ENCODE measurements at places on chromosomes 12 and 14. TPM values are rescaled to one million over a fixed set of nuclear protein-coding genes. Genes with fewer than 3 reads are reported as not detected.
A peak's percentile ranks its signal among the peaks of the same experiment; 100 is the strongest.

The CCDC196 gene
- total RNA-seq, result not detected

The C12orf60 gene
- total RNA-seq, result 1.3 TPM

The EPYC gene
- total RNA-seq, result not detected

The SPX gene
- total RNA-seq, result 0.66 TPM

The CMA1 gene
- total RNA-seq, result not detected

The MBIP gene
- 22.1 TPM for total RNA-seq

GRCh38 chr12:65590318-65590717 is 234.0 kb upstream of the HMGA2 start:
- DNase-seq, result no peak

DNA sequence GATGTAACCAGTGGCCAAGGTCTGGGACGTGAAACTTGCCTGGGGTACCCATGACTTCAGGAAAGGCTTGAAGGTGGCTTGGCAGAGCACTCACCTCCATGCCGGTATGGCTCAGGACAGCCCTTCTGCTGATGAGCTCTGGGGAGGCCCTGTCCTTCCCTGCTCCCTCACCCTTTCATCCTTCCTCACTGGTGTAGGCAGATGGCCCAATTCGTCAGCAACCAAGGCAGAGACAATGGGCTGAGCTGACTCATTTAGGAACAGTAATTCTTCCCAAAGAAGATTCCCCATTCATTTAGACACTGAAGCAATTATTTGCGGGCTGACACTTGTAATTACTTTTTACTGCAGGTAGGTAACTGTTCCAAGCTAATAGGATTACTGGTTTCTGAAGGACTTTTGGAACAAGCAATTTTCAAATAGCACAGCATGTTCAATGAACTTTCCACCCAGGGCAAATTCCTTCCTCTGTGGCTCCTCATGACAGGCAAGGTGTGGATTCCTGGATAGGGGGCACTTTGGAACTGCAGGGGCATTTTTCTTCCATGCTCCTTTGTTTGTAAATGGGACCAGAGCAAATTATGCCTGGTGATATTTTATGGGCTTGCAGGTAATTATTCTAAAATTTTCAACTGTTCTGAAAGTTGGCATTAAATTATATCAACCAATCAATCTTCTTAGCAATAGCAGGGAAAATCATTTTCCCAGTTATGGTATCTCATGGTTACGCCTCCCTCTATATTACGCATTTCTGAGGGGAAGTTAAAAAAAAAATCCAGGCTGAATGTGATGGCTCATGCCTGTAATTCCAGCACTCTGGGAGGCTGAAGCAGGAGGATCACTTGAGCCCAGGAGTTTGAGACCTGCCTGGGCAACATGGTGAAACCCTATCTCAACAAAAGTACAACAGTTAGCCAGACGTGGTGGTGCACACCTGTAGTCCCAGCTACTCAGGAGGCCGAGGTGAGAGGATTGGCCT is 24.1 kb upstream of the NRDE2 start:
- DNase-seq, result no peak

- peak; percentile 38 for DNase-seq
Measured at GRCh38 chr12:130141901-130142683, 20.2 kb upstream of the FZD10 start.

- no peak for DNase-seq
Measured at GRCh38 chr14:46233786-46234185, 417.8 kb downstream of the RPL10L start.

- DNase-seq, result no peak
Measured at GRCh38 chr12:14256121-14256520, 109.4 kb upstream of the ATF7IP start.

GRCh38 chr14:60485598-60486251 is at the start of gene C14orf39:
Gene C14orf39, minus strand, starts transcription at chr14:60486063. Its CDS starts 985 bp downstream, at chr14:60485078.
- no peak for DNase-seq

DNA sequence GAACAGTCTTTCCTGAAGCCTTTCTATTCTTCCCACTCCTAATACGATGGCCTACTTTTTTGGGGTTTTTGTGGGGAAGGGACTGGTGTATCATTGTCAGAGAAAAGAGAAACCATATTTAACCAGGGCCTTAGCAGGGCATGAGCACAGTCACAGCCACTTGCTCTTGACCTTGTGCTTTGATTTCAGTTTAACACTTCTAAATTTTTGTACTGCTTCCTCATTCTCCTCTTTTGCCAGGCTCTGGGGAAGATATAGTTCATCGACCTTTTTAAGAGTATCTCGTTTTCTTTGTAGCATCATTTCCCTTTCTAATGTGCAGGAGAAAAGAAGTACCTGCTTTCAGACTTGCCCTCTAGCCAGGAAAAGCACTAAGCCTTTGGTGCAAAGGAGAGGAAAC is 2.2 kb downstream of the ZBTB1 start:
- DNase-seq, result no peak

DNA sequence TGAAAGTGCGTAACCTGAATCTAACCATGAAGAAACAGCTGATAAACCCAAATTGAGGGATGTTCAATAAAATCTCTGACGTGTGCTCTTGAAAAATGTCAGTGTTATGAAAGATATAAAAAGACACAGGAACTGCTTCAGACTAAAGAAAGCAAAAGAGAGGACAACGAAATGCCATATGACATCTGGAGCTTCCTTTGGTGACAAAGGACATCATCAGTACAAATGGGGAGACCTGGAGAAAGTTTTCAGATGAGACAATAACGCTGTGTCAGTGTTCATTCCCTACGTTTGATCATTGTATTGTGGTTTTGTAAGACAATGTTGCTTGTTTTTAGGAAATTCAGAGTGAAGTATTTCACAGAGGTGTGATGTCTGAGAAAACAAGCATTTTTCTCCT is 125.9 kb upstream of the MAP1LC3B2 start:
- no peak for DNase-seq

DNA sequence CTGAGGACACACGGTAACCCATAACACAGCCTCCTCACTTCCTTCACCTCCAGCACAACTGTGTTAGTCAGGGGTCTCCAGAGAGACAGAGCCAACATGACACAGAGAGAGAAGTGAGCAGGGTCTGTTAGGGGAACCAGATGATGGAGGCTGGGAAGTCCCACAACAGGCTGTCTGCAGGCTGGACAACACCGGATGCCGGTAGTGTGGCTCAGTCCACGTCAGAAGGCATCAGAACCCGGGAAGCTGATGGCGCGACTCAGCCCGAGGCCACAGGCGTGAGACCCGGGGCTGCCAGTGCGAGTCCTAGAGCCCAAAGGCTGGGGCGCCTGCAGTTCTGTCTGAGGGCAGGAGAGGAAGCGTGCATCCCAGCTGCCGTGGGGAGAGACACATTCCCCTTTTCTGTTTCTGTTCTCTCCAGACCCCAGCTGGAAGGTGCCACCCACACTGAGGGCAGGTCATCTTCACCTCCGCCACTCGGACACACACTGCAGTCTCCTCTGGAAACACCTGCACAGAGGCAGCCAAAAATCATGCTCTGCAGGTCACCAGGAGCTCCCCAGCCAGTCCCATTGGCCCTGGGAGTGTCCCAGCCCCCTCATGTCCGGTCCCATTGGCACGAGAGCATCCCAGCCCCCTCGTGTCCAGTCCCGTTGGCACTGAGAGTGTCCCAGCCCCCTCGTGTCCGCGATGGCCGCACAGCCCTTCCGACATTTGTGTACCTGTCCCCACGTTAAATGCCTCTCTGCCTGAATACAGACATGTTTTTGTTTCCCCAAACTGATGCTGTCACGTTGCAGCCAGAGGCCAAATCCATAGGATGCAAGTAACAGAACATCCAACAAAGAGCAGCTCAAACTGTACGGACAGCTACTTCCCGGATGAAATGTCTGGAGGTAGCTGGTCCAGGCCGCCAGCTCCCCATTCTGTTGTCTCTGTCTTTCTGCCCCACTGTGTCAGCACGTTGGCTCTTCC is 7.9 kb upstream of the FBRSL1 start:
- DNase-seq, result no peak

DNA sequence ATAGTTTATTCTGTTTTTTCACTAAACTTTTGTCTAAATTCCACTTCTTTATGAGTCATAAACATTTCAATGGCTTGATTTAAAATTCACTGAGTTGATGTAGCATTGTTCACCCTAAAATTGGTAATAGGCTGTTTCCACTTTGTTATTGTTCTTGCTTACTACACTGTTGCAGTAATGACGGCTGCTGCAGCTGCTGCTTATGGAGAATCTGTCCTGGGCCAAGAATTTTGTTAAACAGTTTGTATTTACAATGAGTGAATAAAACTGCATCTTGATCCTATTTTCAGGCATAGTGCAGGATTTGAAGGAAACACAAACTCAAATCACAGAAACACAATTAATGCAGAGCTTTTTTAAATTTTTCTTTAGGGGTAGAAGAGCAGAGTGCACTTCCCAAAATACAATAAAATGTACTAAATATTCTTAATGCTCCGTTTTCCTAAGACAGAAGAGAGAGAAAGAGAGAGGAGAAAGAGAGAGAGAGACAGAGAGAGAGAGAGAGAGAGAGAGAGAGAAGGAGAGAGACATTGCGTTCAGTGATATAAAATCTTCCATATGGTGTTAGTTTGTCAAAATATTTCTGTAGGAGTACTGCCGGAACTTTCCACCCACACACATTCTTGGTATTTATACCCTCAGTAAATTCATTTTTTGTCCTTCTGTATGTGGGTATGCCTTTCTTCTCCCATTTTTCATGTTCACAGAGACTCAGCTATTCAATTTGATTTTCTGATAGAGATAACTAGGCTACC is 266.4 kb downstream of the LRFN5 start:
- no peak for DNase-seq

GRCh38 chr12:25958428-25959070 is at the start of gene RASSF8:
Gene RASSF8, plus strand, starts transcription at chr12:25958682. Its CDS starts 96,662 bp downstream, at chr12:26055344.
- peak; percentile 84 for DNase-seq

GRCh38 chr12:52354200-52354599 is 13.1 kb downstream of the KRT85 start:
- DNase-seq, result peak; percentile 49

GRCh38 chr12:113837084-113837483 is 129.0 kb downstream of the RBM19 start:
- no peak for DNase-seq

DNA sequence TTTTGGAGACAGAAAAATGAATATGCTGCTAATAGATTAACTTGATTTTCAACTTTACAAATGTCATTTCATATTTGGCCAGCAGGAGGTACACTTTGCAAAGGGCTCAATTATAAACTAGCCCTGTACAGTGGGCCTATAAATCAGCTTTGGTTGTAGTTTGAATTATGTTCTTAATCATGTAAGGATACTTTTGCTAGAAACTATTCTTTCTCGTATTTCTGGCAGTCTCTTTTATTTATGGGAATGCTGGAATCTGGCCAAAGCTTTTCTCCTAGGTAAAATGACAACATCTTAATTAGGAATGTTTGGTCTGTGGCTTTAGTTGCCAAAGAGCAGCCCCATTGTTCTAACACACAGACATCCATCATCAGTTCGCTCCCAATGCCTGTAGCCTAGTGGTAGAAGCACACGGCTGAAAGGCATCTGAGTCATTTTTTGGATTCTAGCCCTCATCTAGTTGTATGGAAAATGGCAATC is 1322.3 kb upstream of the SEL1L start:
- DNase-seq, result no peak

DNA sequence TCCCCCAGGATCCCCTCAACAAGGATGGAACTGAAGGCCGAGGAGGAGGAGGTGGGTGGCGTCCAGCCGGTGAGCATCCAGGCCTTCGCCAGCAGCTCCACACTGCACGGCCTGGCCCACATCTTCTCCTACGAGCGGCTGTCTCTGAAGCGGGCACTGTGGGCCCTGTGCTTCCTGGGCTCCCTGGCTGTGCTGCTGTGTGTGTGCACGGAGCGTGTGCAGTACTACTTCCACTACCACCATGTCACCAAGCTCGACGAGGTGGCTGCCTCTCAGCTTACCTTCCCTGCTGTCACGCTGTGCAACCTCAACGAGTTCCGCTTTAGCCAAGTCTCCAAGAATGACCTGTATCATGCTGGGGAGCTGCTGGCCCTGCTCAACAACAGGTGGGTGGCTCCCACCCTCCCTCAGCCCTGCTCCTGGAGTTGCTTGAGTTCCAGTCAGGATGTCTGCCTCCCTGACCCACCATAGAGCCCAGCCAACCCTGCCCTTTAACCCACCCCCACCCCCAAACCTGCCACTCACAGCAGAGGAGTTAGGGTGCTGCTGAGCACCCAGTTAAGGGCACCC is 1.4 kb downstream of the ASIC1 start:
- no peak for DNase-seq

- DNase-seq, result no peak
Measured at GRCh38 chr14:91378930-91379578, 38.6 kb downstream of the CCDC88C start.

DNA sequence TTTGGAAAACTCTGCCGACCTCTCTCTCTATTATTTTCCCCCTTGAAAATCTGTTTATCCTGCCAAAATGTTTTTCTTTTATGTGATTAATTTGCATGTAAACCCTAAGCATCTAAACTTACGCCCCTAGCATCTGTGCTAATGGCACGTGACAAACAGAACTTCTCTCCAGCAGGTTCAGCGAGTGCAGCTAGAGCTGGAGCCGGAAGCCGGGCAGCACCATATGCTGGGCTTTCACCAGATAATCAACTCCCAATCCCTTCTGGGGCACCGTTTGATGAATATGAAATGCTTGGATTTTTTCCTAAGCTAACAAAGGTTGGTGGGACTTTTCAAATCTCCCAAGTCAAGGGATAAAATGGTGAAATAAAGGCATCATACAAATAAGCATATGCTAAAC is 667.5 kb upstream of the TMEM132C start:
- DNase-seq, result no peak

GRCh38 chr12:121918679-121919038 is 267 bp downstream of the CFAP251 start:
- no peak for DNase-seq

DNA sequence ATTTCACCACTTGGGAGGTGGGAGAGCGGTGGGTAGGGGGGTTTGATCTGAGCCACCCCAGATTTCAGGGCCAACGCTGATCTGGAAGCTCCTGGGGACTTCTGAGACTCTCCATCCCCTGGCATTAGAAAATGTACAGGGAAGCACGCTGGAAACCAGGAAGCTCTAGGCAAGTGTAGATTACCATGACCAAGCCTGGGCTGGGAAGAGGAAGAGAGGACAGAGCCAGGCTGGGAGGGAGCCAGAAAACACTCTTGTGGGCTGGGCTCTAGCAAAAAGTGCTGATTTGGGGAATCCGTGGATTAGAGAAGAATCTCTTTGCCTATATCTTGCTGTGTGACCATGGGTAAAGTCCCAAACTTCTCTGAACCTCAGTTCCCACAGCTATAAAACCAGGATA is 236.7 kb downstream of the BCL11B start:
- no peak for DNase-seq

- peak; percentile 71 for DNase-seq
Measured at GRCh38 chr14:99245564-99246511, 26.2 kb downstream of the BCL11B start.

DNA sequence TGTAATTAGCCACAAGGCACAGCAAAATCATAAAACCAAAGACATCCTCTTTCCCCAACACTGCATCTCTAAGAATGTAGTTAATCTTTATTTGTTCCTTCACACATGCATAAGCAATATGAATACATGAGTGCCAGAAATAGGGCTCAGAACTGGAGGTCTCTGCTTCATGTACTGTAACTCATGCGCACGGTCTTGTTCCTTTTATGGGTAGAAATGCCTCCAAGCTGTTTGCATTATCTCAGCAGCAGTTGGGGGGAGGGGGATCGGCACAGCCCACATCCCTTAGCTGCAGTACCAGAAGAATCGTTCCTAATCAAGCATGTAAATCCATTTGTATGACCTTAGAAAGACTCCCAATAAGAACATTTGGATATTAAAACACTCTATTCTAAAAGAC is 20.0 kb downstream of the RHOJ start:
- DNase-seq, result no peak

GRCh38 chr12:55666508-55666907 is 29.8 kb downstream of the OR10P1 start:
- DNase-seq, result no peak

Measured in spleen (tissue), 13 donors.